ENCODE measurements at places on chromosomes 11 and 22.

DNA sequence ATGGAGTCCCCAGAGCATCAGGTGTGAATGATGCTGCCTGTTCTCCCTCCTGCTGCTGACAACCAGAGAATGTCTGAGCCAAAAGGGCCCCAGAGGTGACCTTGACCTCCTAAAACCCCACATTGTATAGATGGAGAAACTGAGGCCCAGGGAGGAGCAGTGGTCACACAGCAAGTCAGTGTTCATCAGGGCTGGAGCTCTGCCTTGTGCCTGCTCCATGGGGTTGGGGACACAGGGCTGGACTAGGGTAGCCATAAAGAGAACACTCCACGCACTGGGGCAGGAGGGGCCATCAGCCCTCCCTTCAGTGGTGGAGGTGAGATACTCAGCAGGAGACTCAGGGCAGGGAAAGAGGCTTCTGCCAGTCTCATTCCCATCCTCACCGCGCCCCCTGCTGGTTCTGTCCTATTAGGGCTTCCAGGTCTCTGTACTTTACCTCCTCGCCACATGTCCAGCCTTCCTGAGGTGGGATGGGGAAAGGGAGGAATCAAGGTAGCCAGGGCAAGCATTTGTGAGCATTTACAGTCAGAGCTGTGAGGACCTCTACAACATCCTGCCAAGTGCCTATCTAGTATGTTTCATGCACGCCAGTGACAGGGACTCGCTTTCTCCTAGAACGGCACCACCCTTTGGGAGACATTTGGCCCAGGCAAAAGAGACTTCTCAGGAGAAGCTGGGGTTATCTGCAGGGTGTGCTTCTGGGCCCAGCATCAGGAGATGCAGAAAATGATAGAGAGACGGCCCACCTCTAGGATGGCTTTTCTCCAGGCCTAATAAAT lies 43.2 kb downstream of the NEU3 start:
- DNase-seq: peak; percentile 66

DNA sequence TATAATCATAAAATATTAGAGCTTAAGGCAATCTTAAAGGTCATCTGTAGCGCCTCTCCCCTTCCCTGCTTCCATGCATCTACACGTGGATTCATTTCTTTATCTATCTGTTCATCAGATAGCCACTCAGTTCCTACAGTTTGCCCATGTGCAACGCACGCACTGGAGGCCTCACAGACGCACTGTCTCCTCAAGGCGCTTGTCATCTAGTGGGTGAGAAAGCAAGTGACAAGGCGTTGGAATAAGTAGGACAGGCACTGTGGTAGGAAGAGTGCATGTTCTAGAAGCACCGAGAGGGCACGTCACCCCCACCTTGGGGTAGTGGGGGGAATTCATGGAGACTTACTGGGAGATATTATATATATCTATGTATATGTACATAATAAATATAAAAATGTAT lies 20.8 kb upstream of the JAM3 start:
- DNase-seq: no peak

DNA sequence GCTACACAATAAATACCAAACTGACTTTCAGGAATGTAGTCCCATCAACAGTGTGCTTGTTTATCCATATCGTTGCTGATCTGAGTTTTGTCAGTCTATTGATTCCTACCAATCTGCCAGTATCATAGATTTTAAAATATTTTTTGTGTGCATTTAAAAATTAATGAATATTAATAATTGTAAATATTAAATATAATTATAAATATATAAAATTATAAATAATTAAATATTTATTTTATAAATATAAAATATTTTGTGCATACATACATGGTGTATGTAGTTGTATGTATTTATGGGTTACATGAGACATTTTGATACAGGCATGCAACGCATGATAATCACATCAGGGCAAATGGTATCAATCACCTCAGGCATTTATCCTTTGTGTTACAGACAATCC lies 53.6 kb downstream of the CUL5 start:
- no peak for DNase-seq

DNA sequence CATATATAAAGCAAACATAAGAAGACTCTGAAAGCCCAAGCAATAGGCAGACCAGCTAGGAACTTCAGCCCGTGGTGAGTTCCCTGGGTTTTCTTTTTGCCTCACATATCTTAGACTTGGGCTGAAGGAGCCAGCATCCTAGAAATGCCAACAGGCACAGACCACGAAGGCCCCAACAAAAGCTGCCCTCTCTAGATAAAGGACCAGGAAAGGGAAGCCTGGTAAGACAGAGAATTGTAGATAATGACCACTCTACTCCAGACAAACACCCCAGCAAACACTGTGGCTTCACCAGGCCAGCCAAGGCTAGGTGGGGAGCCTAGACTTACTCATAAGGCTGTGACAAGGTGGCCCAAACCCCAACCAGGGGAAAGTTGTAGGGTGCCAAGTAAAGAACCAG lies 11.2 kb downstream of the GAL start:
- no peak for DNase-seq

DNA sequence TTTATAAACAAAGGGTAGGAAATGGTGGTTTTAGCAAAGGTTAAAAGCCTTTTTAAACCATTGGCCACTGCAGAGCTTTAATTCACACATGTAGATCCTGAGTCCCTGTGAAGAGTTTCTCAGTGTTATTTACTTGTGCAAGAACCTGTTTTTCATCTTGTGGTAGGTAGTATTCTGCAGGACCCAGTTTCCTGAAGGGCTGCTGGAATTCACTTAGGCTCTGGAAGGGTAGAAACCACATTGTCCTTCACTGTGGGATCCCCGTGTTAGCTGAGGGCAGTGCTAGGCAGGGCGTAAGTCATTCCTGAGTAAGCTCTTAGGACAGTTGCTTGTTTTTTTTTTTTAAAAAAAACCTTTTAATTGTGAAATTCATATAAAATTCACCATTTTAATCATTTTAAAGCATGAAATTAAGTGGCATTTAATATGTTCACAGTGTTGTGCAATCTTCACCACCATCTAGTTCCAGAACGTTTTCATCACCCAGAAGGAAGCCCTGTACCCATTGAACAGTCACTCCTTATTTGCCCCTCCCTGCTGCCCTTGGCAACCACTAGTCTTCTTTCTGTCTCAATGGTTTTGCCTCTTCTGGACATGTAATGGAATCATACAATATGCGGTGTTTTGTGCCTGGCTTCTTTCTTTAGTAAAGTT lies 77.7 kb downstream of the C22orf31 start:
- DNase-seq: peak; percentile 51

- DNase-seq: no peak
Measured at GRCh38 chr22:49437956-49438355, 389.7 kb downstream of the BRD1 start.

- DNase-seq: no peak
Measured at GRCh38 chr11:130516554-130517505, 68.4 kb downstream of the ADAMTS15 start.

Data from fibroblast of lung (primary cell).